ENCODE measurements at places on chromosomes 5 and 9.

DNA sequence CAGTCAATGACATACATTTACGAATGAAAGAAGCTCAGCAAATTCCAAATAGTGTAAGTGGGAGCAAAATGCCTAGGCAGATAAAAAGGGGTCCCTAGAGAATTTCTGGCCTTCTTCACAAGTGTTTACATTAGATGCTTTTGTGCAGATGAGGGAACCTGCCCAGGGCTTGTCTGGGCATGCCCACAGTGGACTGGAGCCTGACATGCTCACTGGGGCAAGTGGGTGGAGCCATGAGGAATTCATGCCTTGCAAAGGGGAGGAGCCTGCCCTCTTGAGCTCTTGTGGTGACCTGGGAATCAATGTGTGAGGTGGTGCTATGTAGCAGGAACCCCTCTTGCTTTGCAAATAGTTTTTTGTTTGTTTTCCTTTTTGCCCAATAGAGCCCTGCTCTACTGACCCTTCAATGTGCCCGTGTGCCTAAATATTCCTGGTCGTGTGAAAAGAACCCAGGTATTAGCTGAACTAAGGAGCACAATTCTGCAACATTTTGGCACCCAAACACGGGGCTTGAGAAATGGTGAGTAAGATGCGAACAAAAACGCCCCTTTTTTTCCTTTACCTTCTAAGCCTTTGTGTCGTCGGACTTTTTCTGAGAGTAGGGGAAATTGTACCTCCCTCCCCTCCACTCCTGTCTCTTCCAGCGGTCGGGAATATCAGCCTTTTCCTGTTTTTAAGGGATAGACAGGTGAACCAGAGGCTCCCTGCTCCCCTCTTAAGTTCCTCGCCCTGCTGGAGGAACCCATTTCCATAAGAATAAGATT lies 433.8 kb upstream of the CDH9 start:
- no peak for DNase-seq

DNA sequence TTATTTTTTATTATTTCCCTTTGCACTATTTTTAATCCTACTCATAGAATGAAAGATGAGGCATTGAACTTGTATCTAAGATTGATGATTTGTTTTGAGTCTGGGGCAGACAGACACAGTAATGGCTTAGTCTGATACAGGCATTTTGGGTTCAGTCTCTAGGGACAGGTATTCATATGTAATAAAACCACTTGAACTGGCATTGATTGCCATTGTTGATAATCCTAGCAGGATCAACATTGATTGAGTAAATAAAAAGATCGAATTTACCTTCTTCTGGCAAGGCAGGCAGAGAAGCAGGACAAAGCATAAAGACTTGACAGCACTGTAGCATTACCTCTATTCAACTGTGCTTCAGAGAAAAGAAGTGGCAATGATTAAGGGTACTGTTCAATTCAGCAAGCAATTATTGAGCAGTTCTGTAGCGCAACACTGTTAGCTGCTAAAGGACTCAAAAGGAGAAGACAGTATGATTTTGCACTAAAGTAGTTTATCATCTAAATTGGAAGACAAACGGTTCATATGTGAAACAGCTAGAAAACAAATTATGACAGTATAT lies 144.4 kb downstream of the COMMD10 start:
- DNase-seq: no peak

- peak; percentile 59 for DNase-seq
These were observed 47.5 kb downstream of the DAB2IP start for GRCh38 chr9:121698627-121699570.

GRCh38 chr9:138043411-138044345 lies 166.1 kb downstream of the CACNA1B start:
- DNase-seq: no peak

DNA sequence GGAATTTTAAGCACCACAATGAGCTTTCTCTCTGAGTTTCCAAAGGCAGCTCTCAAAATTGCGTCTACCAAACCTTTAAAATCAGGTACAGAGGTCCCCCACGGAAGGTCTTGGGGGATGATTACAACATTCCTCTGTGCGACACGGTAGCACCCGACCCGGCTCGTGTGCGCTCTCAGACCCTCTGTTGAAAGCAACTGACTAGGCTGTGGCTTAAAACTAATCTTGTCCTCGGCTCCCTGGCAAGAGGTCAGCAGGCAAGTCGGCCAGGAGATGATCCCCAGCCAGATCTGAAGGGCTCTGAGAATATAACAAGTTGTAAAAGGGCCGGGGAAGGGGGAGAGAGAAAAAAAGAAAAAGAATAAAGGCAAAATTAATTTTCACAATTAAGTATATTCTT lies 92.6 kb upstream of the LMX1B start:
- DNase-seq: no peak

DNA sequence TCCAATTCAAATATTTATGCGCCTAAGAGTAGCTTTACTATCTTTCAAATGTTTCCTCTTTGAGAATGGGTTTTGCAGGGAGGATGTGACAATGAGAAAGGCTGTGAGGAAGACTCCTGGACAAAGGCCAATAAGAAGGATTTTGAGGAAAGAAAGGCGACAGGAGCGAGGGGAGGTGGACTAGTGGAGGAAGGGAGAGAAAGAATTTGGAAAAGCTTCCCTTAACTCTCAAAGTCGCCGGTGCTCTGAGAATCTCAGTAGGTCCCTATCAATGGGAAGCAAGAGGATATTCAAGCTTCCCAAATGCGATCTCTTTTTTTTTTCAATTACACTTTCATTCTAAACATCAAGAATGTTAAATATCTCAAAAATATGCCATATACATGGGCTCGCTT lies 2.8 kb upstream of the CDC20B start:
- no peak for DNase-seq

DNA sequence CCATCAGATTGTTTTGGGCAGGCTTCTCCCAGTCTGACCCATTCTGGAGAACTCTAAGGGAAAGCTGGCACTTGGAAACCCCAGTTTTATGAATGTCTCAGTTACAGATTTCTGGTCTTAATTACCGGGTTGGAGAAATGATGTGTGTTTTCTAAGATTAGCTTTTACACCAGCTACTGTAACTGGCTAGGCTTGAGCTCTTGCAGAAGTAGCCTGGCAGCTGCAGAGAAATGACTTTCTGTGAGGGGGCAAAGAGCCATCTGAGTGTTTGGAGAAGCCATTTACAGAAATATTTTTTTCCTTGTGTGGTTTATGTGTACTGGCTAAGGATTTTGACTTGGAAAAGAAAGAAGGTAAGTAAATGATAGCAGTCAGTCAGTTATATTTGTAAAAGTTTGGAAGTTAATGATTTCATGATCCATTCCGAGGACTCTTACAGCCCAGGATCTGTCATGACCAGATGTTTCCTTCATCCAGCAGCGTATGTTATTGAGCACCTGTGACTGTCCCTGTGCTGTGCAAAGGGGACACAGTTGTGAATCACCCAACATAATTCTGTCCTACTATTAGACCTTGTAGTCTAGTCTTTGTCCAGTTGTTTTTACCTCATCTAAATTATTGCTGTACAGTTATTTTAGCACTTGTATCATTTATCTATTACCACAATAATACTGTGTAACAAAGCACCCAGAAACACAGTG lies 53.7 kb upstream of the GDNF start:
- no peak for DNase-seq

DNA sequence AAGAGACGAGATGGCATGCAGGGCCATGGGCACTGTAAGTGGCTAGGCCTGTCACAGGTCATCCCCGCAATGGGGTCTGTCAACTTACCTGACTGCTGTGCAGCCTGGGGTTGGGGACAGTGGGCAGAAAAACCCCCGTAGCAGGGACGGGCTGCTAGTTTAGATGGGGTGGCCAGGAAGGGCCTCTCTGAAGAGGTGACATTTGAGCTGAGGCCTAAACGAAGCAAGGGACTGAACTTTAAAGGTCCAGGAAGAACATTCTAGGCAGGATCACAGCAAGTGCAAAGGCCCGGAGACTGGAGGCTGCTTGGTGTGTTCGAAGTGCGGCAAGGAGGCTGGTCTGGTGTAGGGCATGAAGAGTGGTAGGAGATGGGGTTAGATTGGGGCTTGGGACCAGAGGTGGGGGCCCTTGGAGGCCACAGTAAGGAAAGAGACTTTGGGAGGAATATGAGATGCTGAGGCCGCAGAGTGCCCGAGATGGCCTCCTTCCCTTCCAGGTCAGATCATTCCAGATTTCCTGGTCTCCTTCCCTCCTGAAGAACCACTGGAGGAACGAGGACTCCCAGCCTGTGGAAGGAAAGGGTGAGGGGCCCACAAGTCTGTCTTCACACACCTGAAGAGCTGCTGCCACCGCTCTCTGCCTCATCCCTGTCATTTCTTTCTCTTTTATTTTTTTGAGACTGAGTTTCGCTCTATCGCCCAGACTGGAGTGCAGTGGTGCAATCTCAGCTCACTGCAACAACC lies 37.9 kb upstream of the SH3PXD2B start:
- DNase-seq: no peak

GRCh38 chr9:132662152-132662945 lies 7.4 kb downstream of the DDX31 start:
- DNase-seq: no peak

DNA sequence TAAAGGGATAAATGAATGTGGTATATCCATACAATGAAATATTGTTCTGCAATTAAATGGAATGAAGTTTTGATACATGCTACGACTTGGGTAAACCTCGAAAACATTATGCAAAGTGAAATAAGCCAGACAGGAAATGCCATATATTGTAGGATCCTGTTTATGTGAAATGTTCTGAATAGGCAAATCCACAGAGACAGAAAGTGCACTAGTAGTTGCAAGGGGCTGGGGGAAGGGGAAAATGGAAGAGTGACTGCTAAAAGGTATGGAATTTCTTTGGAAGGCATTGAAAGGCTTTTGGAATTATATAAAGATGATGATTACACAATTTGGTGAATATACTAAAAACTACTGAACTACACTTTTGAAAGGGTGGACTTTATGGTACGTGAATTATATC lies 97.0 kb downstream of the FOXD1 start:
- DNase-seq: no peak

GRCh38 chr5:1554410-1554967 lies 30.7 kb upstream of the LPCAT1 start:
- no peak for DNase-seq

- DNase-seq: peak; percentile 93
These were observed 385 bp upstream of the PTGER4 start for GRCh38 chr5:40679148-40679912.

- no peak for DNase-seq
These were observed 1534.7 kb downstream of the EFNA5 start for GRCh38 chr5:106136061-106136460.

DNA sequence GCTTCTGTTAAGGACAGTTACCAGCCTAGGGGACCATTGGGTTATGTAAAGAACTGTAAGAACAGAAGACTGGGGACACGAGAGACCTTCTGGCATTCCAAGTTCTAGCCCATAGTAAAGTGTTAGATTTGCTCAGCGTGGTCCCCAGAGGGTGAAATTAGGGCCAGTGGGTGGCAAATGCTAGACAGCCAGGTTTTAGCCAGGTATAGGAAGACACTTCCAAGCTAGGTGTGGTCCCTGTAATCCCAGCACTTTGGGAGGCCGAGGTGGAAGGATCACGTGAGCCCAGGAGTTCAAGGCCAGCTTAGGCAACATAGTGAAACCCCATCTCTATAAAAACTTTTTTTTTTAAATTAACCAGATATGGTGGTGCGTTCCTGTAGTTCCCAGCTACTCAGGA lies 34.3 kb downstream of the ATPSCKMT start:
- no peak for DNase-seq

DNA sequence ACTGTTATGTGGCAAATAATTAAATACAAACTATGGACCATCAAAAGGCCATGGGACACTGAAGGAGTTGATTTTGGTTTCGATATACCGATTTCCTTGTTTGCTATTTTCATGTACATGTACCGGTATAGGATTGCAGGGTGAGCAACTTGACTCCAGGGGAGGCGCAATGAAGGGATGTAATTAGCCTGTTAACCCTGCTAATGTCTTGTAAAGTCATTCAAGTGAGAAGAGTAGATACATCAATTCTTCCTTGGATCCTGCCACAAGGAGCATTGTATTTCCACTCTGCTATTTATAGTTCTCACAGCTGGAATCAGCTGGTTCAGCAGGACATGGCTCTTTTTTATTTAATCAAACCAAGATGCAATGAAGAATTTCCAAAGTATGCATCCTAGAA lies 102.0 kb downstream of the STK32A start:
- no peak for DNase-seq

DNA sequence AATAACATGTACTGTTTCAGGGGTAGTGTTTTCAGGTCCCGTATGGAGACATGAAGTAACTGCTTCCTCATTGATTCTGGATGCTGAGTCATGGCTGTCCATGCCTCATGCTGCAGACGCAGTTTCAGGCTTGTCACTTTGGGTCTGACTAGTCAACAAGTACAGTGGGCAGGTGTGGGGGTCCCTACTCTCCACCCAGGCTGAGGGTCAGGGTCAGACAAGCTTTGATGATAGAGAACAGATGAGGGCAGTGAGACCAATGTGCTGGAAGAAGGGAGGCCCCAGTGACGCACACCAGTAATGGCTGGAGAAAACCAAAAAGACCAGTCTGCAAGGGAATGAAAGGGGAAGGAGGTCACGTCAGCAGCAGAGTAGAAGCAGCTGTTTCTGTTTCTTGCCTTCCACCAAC lies 80.0 kb upstream of the NFIL3 start:
- DNase-seq: no peak

DNA sequence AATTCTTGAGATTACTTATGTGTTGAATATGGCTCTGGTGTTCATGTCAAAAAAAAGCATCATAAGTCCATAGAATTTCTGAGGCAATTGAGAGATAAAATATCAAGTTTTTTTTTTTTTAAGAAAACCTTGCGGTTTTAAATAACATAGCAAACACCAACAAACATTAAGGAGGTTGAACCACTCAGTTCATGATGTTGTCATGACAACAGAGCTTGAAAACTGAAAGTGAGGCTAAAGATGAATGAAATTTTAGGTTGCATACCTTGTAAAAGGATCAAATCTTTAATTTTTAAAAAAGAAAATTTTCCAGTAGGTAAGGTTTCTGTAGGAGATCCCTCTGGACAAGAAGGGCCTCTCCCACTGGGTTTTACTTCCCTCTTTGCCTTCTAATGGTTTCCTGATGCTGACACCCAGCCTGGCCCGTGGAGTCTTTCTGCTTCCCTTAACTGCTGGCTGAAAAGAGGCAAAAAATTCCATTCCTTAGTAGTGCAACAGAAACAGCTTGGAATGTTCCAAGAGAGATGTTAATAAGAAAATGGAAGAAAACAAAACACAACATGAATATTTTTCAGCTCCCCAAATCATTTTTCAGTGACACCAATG lies 60.0 kb upstream of the FER start:
- no peak for DNase-seq

GRCh38 chr5:168914491-168914890 lies 335.3 kb upstream of the PANK3 start:
- no peak for DNase-seq

DNA sequence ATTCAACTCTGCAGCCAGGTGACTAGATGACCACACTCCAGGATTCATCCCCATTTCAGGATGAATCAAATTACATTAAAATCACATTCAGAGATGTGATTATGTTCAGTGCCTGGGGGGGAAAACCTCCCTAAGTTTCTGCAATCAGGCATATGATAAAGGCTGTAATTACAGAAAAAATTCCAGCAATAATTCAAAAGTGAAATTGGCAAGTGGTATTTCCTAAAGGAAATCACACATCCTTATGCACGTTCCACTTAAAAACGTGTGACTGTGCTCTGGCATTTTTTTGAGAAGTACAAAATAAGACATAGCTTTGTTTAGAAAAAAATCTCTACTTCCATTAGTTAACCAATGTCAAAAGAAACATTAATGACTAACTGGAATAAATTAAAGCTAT lies 5.3 kb downstream of the SLC24A2 start:
- no peak for DNase-seq

GRCh38 chr5:124193371-124193789 lies 553.1 kb downstream of the ZNF608 start:
- DNase-seq: no peak

GRCh38 chr9:84781458-84781857 lies 111.9 kb downstream of the NTRK2 start:
- DNase-seq: peak; percentile 15

- no peak for DNase-seq
These were observed 61.5 kb downstream of the MAMDC2 start for GRCh38 chr9:70105147-70105546.

All from CD4-positive, alpha-beta T cell treated with Interleukin-12 subunit alpha and Interleukin-12 subunit beta, for 1 hour (primary cell).